RPMI7951 (cell line): ENCODE measurements at places on chromosomes 13 and 19. TPM values are rescaled to one million over a fixed set of nuclear protein-coding genes. Genes with fewer than 3 reads are reported as not detected.

DNA sequence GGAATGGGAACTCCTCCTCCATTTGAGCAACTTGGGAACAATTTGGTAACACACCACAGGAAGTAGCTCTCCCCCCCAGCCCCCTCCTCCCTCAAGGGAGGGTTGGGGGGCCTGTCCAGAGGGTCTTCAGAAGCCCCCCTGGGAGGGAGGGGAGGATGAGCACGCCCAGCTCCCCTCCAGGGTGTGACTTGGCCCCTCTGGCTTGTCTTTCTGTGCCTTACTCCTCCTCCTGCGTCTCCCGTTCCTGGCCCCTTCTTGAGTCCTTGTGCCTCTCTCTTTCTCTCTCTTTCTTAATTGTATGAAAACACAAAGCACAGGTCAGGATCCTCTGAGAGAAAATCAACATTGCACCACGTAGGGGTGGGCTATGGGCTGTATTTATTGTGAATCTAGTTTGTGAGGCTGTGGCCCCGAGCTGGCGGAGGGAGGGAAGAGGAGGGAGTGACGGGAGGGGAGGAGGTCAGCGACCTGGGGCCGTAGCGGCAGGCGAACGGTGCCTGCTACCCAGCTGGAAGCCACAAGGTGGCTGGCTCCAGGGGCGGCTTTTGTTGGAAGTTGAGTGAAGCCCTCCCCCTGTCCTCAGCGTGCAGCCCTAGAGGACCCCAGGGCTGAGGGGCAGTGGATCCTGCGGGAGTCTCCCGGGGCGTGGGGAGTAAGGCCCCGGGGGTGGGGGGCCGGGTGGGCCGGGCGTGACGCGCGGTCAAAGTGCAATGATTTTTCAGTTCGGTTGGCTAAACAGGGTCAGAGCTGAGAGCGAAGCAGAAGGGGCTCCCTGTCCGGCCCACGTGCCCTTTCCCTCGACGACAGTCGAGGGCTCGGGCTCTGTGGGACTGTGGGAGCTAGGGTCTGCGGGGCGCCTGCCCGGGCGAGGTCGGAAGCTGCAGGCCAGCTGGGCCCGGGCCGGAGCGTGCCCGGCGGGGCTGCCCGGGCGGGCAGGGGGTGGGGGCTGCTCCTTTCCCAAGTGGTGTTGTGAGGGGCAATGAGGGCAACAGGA is 6.4 kb downstream of the LYL1 start:
- no peak for DNase-seq

ERICH4 gene
- total RNA-seq = not detected in 2 replicates

DNA sequence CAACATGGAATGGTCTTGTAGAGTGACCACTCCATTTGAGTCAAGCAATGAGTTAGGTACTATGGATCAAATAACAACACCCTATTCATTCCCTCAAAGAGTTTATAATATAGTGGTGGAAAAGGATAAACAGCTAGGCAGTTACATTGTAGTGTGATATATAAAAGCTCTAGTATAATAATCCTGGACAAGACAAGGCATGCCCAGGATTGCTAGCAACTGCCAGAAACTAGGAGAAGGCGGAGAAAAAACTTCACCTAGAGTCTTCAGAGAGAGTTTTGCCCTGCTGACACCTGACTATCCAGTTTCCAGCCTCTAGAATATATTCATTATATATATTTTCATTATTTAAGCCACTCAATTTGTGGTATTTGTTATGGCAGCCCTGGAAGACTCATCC is 530.6 kb downstream of the KLF12 start:
- DNase-seq = no peak

THSD1 gene
- 2.8 and 3.5 TPM in 2 replicates for total RNA-seq

DNA sequence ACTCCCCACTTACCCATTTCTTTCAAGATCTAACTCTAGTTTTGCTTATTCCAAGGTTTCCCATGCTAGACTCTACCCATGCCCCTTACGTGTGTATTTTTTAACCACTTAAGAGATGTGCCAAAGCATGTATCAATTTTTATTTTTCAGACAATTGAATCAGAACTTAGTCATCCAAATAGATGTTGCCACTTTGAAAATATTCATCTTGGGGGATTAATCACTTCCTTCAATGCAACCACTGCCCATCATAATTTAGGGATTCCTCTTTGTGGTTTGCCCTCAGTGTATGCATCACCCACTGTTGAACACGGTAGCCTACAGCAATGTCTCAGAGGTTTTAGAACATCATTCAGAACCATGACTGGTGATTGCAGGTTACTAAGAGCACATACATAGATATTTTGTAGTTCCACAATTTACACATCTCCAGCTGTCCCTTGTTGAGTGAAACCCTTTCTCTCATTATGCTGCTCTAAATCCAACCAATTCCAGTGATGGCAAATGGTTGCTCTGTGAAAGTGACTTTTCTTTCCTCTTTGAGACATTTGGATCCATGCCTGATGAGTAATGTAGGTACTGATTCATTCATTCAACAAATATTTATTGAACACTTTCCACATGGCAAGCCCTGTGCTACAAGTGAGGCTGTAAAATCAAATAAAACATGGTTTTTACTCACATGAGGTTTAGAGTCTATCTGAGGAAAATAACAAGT is 60.6 kb upstream of the SERP2 start:
- peak; percentile 98 for DNase-seq

- DNase-seq = no peak
Observed at GRCh38 chr19:50801107-50801506, 10.9 kb downstream of the ACP4 start.

CLEC17A gene
- not detected in 2 replicates for total RNA-seq

DNA sequence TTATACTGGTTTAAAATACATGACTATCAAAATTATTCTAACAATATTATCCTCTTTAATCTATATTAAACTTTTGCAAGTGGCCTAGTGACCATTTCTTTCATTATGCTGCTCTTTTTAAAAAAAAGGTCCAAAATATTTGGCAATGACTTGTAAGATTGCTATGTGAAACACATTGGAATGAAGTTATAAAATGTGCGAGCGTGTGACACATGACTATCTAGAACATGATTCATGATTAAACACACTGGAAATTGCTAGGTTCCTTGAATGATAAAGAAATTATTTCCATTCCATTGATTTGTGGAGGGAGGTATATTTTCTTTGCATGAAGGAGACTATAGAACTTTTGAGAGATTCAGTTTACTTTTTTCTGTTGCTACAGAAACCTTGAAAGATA is 739.1 kb downstream of the DIAPH3 start:
- DNase-seq = no peak

- no peak for DNase-seq
Observed at GRCh38 chr13:39306639-39307589, 268.7 kb downstream of the NHLRC3 start.

- no peak for DNase-seq
Observed at GRCh38 chr13:94710881-94711560, 1.3 kb downstream of the SOX21 start.

SPC24 gene
- 57.7 and 85.1 TPM in 2 replicates for total RNA-seq

ODAD3 gene
- 2.3 and 3.1 TPM in 2 replicates for total RNA-seq

CLPTM1 gene
- total RNA-seq = 35.0 and 52.5 TPM in 2 replicates

DNA sequence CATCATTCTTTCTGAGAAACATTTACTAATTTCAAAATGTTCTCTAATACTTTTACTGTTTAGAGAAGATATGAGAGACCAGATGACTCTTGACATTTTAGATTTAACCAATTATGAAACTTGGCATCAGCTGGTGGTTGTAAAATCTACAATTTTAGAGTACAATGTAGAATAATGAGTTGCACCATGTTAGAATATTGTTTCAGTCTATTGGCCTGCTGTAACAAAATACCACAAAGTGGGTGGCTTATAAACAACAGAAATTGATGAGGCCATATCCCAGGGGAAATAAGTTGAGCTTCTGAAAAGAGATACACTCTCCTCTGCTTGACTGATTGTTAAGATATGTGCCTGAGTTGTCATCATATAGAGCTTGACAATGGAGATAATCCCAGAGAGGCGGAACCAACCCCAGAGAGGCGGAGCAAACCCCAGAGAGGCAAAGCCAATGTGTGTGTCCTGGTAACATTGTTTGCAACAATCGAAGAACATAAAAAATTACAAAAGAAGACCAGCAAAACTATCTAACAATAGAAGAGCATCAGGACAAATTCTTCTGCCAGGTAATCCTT is 373.0 kb upstream of the SLITRK1 start:
- no peak for DNase-seq

- DNase-seq = no peak
Observed at GRCh38 chr13:39809466-39809865, 154.0 kb downstream of the COG6 start.

C19orf81 gene
- total RNA-seq = not detected in 2 replicates

DAND5 gene
- total RNA-seq = not detected in 2 replicates

TPP2 gene
- total RNA-seq = 43.3 and 52.6 TPM in 2 replicates

GRCh38 chr13:29704648-29705047 is 109.2 kb upstream of the SLC7A1 start:
- DNase-seq = peak; percentile 23

GRCh38 chr13:78521091-78521490 is 82.3 kb downstream of the POU4F1 start:
- no peak for DNase-seq

GRCh38 chr19:38033658-38034491 is 126.9 kb downstream of the SIPA1L3 start:
- no peak for DNase-seq

ZNF829 gene
- 4.9 and 6.6 TPM in 2 replicates for total RNA-seq

DNA sequence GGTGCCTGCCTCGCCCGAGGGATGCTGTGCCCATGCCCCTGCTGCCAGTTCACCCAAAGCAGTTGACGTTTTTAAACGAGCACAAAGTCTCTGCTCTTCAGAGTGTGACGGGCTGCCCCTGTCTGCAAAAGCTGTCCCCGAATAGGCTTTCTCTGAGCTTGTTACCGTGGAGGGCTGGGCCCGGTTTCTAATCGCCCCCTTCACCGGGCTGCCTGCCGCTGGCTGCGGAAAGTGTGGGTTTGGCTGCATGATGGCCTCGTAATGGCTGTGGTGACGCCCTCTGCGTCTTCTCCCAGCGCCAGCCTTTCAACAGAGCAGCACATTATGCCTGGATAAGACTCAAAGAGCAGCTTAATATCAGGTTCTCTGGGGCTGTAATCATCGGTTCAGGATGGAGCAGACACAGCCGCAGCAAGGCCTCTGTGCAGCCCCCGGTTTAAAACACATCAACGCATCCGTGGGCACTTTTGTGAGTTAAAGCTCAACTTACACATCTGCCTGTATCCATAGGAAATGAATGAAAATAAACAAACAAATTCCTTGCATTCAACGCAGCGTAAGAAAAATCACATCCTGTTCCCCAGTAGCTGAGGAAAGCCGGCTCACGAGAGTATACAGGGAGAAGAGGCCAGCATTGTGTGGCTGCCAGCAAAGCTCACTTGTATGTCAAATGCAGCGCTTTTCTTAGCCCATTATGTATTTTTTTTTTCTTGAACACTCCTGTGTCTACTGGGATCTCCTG is 166.4 kb upstream of the SOX1 start:
- no peak for DNase-seq

ZSCAN5C gene
- total RNA-seq = not detected in 2 replicates

ZIM2 gene
- total RNA-seq = 0.24 TPM in 1 of 2 replicates, not detected in the other

DNA sequence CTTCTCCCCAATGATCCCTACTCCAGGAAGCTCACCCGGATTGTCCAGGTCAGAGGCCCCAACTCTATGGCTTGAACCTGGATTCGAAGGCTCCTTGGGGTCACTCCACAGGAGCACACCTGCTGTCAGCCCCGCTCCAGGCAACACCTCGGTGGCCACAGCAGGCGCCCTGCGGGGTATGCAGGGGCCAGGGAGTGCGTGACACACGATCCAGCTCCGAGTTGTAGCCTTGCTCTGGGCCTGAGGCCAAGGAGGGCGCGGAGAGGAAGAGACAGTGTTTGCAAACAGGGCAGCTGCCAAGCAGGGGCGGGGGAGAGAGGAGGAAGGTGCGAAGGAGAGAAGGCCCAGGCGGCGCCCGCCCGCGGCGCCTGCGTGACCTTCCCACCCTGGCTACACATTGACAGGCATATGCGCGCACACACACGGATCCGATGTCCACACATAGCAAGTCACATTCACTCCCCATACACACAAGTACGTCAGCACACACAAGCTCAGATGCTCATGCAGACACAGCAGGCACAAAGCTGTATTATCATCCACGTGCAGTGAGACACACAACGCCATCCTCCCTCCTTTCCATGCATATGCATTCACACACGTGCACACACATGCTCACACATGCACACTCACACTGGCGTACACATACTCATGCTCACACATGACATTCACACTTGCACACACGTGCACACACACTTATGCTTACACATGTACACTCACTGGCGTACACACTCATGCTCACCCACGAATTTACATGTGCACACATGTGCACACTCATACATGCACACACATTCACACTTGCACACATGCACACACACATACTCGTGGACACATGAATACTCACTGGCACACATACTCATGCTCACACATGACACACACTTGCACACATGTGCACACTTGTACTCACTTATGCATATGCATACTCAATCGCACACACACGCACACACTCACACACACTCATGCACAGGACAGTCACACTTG is 10.4 kb downstream of the SBK2 start:
- peak; percentile 76 for DNase-seq

GRCh38 chr19:13010992-13011652 is 15.8 kb downstream of the NFIX start:
- DNase-seq = no peak

GRCh38 chr13:93660391-93661063 is 433.9 kb downstream of the GPC6 start:
- DNase-seq = no peak

U2AF2 gene
- 80.3 and 108 TPM in 2 replicates for total RNA-seq

DNA sequence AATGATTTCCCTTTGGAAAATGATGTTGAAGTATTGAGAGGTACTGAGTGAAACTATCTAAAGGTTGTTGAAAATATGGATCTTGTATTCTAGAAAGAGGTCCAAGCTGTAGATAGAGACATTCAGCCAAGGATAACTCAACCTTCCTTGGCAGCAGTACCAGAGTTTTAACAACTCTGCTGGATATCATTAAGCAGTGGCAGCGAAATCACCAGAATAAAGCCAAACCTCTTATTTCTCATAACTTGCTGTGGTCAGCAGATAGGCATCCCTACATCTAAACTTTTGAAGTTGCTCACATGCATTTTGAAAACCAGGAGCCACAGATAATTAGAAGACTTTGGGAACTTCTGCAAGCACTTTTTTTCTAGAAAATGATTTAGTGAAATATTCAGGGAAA is 559.8 kb downstream of the IRS2 start:
- no peak for DNase-seq

- DNase-seq = no peak
Observed at GRCh38 chr13:75256922-75257321, 225.0 kb downstream of the TBC1D4 start.

- DNase-seq = peak; percentile 86
Observed at GRCh38 chr19:14434543-14435319, 1.6 kb downstream of the PKN1 start.

DNA sequence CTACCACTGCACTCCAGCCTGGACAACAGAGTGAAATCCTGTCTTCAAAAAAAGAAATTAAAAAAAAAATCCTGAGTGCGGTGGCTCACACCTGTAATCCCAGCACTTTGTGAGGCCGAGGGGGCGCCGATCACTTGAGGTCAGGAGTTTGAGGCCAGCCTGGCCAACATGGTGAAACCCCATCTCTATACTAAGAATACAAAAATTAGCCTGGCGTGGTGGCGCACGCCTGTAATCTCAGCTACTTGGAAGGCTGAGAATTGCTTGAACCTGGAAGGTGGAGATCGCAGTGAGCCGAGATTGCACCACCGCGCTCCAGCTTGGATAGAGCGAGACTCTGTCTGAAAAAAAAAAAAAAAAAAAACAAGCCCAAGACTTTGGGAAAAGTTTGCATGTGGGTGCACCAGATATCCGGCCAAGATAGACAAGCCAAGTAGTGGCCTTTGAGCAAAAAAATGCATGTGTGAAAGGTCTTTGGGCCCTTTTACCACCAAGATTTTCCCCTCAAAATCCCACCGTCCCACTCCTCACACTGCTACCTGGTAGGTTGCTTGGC is 5.7 kb downstream of the DNAJB1 start:
- no peak for DNase-seq

SUGP2 gene
- 34.2 and 35.4 TPM in 2 replicates for total RNA-seq

- DNase-seq = no peak
Observed at GRCh38 chr13:66207610-66208009, 1022.5 kb downstream of the PCDH9 start.
